Thymus (tissue), 14 donors: ENCODE measurements at places on chromosomes 4 and X.

GRCh38 chrX:19303256-19303880 is 40.4 kb upstream of the PDHA1 start:
- DNase-seq = no peak

GRCh38 chrX:55636109-55636508 is 12.9 kb downstream of the FOXR2 start:
- DNase-seq = no peak

DNA sequence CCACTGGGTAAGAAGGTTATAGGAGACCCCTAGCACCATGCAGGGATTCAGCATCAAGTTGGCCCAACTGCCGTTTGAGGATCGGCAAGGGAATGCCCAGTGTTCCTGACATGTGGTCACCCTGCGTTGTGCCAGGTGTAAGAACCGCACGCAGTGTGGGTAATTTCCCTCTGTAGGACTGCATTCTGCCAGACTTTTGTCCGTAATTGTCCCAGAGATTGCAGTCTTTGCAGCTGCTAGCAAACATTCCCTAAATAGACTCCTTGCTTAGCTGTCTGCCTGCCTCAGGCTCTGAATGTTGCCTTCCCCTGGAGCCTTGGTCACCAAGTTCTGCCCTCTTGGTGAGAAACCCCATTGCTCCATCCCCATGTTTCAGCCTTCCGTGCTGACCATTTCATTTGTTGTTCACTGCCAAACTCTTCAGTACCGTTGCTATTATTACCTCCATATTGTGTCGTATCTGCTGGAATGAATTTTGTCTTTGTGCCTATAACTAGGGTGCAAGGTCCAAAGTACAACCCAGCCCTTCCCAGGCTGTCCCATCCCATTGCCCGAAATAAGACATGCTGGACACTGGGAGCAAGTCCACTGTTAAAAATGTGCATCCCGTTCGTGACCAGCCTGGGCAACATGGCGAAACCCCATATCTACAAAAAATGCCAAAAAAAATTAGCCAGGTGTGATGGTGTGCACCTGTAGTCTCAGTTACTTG is 53.8 kb upstream of the USP9X start:
- DNase-seq = no peak

- no peak for DNase-seq
Measured at GRCh38 chr4:104750008-104750407, 255.3 kb upstream of the CXXC4 start.

DNA sequence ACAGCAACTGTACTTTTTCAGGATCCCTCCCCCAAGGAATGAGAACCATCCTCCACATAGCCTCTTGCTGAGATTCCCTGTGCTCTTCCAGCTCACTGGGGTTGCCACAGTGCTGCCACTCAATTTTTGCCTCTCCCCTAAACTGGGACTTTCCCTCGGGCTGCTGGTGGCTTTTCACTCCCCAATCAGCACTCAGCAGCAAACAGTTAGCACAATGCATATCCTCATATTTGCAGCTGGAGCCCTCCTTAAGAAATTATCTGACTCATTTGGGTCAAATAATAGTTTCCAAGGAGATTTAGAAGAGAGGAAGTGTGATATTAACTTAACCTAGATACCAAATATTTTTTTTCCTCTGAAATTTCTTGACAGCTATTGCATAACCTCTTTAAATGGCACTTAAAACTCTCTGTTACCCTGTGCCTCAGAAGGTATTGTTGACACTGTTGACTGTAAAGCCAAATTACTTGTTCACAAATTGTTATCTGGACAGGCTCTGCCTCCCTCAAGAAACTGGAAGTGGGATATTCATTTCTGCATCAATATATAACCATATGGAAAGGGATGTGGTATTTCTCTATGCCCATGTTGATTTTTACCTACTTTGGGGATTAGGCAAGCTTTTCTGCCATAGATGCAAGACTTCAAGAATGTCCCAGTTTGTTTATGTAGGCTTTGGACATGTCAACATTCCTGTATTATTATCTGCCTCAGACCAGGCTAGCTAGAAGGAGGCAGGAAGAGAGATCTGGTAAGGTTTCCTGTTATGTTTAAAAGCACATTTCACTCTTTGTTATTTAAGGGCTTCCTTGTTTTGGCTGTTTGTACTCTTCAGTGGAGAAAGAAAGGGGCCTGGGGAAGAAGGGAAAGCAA is 58.0 kb downstream of the SEPTIN11 start:
- no peak for DNase-seq

GRCh38 chr4:90215286-90215685 is 88.1 kb downstream of the CCSER1 start:
- DNase-seq = no peak

DNA sequence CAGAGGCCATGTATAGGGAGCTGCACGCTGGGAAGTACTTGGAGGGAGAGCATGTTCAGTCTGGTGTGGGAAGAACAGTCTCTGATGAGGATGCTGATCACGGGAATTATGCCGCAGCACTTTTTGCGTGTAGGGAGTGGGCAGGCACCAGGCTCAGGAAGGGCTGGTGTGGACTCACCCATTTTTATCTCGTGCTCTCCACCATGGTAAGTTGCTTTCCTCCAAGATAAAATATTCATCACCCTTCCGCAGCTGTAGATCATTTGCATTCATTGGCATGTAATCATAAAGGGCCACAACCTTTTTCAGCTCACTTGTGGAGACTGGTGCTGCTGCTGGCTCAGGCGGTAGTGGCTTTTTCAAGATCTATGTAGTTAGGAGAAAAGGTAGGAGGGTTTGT is 11.8 kb upstream of the TIMM8A start:
- DNase-seq = no peak

- no peak for DNase-seq
Measured at GRCh38 chr4:123904882-123905281, 508.3 kb downstream of the SPRY1 start.
